ENCODE measurements at places on chromosomes 5 and 9.
A peak's percentile ranks its signal among the peaks of the same experiment; 100 is the strongest.

GRCh38 chr5:140869555-140869886 is 764 bp downstream of the PCDHA11 start:
- no peak for DNase-seq

DNA sequence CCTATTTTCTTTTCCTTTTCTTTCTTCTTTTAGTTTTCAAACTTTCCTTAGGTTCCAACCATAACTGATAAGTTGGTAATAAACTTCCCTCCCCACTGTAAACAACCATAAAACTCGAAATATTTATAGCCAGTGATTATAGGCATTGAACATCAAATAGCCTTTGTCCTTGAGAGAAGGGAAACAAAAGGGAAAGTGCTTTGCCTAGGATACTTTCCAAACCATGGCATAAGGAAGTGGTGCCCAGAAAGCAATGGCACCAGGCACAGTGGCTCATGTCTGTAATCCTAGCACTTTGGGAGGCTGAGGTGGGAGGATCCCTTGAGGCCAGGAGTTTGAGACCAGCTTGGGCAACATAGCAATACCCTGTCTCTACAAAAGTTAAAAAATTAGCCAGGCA is 11.9 kb upstream of the PDLIM4 start:
- DNase-seq = no peak

DNA sequence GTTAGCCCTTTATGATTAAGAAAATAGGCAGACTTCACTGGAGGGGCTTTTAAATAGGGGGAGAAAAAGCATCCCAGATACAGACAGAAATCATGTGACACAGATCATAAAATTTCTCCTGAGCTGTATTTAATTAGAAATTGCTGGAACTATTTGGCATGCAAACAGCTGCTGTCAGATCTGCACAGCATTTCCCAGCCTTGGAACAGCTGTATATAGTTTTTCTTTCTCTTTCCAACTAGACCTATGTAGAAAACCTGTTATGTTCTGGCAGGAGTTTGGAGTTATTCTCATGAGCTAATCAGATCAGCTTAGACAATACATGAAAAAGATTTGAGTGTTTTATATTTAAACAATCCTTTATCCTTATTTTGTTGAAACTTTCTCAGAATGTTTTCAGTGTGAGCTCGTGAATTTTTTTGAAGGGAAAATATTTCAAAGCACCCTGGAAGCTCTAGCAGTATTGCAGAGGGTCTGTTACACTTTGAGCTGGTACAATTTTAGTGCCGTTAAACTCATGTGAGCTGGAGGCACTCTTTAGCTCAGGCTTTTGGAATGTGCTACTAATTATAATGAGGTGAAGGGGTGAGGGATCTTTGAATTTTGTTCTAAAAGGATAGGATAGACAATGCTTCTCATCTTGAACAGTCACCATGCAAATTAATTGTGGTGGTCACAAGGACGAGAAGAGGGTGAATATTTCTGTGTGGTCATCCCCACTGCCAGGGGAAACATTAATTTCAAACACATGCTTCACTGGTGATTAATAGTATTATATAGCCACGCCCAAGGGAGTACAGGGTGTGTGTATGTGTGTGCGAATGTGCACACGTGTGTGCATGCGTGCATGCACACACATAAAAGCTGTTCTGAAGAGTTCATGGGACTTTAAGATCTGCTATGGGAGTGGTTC is 239.4 kb upstream of the FBXL7 start:
- DNase-seq = no peak

DNA sequence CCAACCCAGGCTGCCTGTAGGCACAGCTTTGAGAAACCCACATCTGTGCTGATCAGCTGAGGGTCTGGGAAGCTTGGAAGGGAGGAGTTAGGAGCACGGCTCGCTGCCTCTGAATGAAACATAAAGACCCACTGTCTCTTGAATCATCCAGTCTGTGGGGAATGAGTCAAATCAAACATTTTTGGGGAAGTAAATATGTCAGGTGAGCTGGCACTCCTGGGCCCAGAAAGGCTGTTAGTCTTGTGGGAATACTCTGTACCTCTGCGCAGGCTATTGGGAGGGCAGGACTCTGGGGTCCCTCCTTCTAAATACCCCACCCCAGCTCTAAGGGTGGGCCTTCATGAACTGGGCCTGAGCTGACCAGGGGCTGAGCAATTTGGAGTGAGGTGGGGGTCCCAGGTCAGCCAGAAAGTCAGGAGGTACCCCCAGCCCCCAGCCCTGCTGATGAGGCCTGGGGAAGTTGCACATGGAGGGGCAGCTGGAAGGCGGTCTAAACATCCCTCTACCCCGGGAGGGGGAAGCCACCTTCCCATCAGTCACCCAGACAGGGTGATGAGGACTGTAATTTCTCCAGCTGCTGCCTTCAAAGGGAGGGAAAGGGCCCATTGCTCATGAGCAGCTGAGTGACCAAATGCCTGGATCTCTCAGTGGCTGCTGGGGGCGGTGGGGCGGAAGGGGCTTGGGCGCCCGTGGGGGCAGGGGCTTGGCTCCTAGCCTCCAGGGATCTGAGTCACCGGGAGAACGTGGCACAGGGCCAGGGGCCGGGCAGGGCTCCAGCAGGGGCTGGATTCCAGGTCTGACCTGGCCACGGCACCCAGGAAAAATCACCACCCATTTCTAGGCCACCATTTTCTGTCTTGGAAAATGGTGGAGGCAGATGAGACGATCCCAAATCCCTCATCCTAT is 10.8 kb downstream of the FIBCD1 start:
- DNase-seq = no peak

DNA sequence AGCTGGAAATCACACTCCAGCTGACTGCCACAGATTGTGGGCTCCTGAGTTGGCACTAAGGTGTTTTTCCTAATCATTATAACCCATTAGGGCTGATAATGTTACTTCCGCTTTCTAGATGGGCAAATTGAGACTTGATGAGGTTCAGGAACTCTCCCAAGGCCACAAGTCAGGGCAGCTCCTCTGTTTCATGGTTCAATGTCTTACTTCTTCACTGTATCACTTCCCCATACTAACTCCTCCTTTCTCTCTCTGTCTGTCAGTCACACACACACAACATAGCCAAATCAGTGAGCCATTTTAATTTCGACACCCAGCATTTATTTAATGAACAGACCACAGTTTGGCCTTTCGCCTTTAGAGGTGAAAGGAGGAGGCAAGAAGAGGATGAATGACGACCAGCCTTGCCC is 17.8 kb upstream of the TRAF1 start:
- no peak for DNase-seq

DNA sequence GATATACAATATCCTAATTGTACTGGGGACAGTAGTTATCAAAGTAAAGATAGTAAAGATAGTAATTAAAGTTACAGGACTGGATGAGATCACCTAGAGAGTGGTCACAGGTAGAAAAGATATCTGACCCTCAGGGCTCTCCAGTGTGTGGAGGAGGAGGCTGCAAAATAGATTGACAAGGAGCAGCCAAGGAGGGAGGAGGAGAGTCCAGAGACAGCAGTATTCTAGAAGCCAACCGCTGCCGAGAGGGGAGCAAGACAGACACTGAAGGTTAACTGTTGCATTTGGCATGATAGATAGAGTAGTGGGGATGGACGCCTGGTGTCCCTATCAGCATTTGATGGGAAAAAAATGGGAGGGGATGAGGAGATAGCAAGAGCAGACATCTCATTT is 17.0 kb upstream of the F2RL1 start:
- DNase-seq = no peak

DNA sequence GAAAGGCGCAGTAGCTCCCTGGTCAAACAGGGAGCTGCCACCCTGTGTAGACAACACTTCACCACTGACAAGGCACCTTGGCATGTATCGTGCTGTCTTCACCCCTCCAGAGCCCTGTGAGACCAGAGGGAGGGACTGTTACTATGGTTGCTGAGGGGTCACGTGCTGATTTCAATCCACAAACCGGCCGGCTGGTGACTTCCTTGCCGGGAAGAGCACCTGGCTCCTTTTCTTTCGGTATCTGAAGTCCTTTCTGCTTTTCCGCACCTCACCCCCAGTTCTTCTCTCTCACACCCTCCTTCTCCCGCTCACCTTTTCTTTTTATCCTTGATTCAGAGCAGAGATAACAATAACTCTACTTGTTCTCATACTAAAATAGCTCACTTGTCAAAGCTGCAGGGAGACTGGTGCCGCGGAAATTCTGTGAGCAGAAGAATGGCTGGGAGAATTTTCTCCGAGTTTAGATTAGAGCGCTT is 327.2 kb downstream of the ZSWIM6 start:
- no peak for DNase-seq

- DNase-seq = no peak
Observed at GRCh38 chr5:158086856-158087255, 227.9 kb upstream of the CLINT1 start.

- DNase-seq = peak; percentile 80
Observed at GRCh38 chr9:69168709-69169217, 5.3 kb upstream of the TJP2 start.

- DNase-seq = no peak
Observed at GRCh38 chr9:4799775-4800174, 7.0 kb downstream of the RCL1 start.

GRCh38 chr5:142819292-142819691 is 49.1 kb downstream of the ARHGAP26 start:
- DNase-seq = no peak

DNA sequence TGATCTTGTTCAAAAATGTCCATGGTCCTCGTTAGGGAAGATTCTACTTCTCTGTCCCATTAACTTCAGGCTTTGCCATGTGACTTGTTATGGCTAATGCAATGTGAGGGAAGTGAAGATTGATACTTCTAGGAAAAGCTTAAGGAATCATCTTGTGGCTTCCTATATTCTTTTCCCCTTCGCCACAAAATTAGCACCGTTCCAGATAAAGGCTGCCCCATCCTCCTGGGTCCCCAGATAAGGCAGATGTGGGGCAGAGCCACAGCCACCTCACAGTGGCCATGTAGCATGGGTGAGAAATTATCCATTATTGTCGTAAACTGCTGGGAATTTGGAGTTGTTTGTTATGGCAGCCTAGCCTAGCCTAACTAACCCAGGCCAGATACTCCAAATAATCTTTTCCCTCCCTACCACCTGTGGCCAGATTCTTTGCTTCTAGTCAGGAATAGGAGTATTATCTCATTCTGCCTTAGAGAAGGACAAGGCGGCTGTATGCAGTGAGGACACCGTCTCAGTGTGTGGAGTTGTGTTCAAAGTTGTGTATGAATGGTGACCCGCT is 31.9 kb upstream of the BOD1 start:
- no peak for DNase-seq

- DNase-seq = no peak
Observed at GRCh38 chr9:136650021-136650420, 12.7 kb upstream of the EGFL7 start.

- DNase-seq = no peak
Observed at GRCh38 chr9:77597057-77597456, 51.1 kb downstream of the GNA14 start.

DNA sequence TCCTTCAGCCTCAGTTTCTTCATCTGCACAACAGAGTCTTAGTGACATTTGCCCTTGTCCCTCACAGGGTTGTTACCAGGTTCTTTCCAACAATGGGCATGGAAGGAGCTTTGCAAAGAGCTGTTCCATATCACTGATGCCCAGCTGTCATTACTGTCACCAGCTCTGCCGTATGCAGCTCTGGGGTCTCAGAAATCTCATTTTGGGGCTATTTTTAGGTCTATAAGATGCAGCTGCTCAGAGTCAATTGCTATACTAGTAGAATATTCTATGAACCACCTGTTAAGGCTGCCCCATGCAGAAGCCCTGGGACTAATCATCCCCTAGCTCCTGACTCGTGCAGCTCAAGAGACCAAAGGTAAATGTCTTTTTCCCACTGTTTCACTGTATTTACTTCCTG is 105.1 kb upstream of the TNPO1 start:
- no peak for DNase-seq

DNA sequence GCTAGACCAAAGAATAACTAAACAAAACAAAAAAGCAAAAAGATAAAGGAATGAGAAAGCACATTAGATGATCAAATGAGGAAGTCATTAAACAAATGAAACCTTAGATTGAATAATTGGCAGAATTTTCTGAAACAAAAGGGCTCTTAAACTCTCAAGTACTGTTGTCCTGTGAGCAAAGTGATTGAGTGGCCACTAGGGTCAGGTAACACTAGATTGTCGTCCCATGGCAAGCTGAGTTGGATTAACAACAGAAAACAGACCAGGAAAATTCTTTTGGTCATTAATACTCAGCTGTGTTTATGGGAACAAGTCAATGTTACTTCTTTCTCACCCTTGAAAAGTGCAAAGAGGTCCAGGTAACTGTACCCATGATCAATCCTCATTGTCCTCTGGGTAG is 81.6 kb upstream of the MRPS30 start:
- no peak for DNase-seq

DNA sequence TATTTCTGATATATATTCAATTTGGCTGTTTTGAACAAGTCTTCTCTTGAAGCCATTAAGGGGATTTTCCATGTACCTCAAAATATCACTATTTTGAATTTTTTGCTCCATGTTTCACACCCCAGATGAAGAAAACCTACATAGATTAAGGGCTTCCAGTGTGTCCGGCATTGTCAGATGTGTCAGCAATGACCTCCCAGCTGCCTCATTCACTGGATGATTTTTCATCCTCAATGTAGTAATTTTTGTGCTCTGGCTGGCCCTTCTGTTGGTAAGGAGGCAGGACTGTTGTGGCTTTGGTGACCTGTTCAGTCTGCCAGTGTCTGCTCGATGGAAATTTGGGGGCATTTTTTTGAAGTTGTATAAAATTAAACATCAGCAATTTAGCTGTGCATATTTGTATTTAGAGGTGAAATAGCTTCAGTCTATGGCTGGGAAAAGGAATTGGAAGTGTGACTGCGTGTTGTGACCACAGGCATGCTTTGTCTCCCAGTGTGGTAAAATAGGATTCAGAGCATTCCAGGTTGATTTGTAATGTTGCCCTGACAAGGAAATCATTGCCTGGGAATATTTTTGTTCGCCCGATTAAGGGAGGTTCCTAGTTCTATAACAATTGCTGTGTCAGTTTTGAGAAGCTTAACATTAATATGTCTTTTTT is 312.4 kb downstream of the ARHGEF28 start:
- DNase-seq = no peak

DNA sequence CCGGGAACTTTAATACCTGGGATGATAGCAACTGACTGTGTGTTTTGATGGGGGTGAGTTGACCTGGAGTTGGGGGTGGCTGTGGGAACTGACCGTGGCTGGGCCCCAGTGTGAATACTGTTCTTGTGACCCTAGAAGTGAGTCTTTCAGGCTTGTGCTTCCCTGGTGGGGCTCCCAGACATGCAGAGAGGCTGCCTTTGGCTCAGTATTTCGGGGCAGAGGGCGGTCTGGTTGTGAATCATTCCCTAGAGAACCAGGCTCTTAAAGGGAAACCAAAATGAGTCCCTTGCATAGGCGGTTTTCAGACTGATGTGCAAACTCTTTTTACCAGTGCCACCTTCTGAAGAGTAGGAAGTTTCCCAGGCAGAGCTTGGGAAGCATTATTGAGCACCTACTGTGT is 132.1 kb downstream of the MACROH2A1 start:
- no peak for DNase-seq

- no peak for DNase-seq
Observed at GRCh38 chr5:117486261-117486660, 911.6 kb upstream of the SEMA6A start.

DNA sequence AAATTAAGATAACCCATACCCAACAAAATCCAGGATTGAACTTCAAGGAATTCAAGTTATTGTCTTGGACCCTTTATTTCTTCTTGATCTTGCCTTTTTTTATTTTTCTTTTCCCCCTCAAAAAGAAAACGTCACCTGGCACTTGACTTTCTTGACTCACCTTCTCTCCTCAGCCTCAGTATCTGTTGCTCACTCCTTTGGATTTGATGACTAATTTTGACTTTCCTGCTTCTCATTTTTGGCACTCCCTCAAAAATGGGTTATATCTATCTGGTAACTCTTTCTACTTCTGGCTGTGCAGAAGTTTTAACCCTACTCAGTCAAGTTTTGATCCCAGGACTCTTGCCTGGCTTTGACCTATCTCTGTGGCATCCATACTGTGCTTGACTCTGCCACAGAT is 66.6 kb upstream of the SPATA31D4 start:
- no peak for DNase-seq
